ENCODE measurements at places on chromosomes 7 and 10.

GRCh38 chr7:66894463-66895080 is 26.5 kb upstream of the TMEM248 start:
- peak; percentile 23 for DNase-seq

- DNase-seq, result peak; percentile 61
Measured at GRCh38 chr10:102511583-102512274, 8.0 kb downstream of the SUFU start.

- DNase-seq, result no peak
Measured at GRCh38 chr7:111092406-111093236, 1.7 kb downstream of the LRRN3 start.

DNA sequence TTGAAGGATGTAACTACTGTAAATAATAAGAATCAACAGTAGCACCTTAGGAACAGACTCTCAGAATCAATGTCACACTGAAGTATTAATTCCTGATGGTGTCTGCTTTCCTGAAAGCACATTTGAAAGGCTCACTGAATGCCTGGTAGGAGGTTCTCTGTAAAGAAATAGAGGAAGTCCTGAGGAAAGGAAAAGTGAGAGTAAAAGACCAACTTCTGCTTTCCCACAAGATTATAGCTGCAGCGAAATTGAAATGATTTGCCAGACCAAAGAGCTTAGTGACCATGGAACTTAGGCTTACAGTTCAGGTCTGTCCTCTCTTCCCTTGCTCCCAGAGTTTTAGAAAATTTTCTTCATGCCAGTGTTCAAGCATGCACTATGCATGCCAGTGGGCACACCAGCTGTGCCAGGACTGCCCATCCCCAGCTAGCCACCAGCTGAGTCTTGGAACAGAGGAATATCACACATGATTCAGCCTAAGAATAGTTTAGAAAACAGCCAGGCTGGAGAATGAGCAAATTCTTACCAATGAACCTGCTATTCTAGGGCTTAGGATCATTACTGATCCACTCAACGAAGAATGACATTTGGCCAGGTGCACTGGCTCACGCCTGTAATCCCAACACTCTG is 123.2 kb downstream of the HERPUD2 start:
- no peak for DNase-seq

DNA sequence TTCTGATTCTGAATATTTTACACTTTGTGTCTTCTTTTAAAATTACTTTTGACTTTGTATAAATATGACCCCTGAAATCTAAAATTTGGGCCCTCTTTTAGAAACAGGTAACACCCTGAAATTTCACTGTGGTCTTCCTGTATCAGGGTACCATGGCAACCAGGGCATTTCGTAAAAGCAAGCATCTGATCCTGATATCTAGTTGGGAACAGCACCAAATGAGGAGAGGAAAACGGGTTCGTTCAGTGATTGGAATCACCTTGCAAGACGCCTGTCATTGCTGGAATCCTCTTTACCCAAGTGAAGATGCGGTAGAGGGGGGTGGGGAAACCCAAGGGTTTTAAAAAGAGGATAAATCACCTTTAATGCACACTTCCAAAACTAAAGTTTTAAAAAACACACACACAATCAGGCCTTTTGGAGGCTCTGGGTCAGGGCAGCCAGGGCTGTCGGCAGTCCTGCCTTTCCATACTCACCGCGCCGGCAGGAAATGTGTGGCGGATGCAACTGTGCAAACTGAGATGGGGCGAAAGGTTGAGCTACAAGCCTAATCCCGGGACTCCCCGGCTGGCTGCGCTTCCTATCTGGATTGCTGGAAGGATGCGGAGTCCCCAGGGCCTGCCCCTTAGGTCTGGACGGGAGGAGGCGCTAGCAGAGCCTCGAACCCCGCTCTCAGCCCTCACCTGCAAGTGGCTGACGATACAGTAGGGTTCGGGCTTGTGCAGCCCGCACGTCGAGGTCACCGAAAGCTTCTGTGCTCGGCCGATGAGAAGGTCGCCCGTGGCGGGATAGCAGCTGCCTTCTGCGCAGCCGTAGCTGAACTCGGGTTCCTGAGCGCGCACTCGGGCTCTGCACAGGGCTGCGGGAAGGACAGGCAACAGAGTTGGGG is 1.8 kb downstream of the LAMB1 start:
- no peak for DNase-seq

DNA sequence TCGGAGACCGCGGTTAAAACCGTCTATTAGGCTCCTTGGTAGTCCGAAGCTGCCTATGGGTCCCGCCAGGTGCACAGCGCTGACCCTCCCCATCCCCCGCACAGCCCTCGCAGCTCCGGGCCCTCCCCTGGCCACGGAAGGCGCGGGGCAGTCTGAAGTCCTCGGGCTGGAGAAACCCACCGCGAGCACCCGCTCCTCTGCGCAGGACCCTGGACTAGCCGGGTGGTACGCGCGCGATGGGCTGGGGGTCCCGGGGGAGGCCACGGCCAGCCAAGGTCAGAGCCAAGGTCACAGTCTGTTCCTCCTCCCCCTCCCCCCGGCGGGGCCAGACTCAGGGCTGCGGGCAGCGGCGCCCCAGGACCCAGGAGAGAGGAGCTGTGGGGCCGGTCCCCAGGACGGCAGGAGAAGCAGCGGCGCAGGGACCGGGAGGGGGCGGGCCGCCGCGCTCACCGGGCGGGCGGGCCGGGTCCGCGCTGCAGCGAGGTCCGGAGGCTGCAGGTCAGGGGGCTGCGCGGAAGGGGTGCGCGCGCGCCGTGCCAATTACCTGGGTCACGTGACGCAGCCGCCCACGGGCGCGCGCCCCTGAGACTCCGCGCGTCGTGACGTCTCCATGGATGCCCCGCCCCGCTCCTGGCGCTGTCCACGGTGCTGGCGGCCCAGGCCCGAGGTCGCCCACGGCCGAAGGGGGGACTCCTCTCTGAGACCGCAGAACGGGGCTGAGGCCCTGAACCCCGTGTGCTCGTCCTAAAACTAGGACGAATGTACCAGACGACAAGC is at the start of gene OGDHL:
Gene OGDHL, minus strand, starts transcription at position 535 of the 777 bp plus-strand sequence. CDS start 3,731 bp downstream, outside the sequence.
- peak; percentile 91 for DNase-seq

DNA sequence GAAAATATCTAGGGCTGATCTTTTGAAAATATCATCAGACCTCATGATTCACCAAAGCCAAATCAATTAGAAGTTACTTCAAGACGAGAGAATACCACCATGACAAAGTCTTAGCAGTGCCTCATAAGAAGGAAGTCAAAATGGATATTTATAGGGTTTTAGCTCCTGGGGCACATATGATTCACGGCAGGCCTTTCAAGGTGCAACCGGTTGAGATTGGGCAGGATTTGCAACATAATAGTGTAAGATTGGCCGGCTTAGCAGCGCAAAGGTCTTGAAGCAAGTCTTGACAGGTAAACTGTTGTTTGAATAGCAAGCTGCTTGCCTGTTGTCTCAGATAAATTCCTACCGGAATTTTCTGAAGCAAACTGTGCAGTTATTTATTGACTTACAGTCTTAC is 17.5 kb downstream of the ADRB1 start:
- no peak for DNase-seq

DNA sequence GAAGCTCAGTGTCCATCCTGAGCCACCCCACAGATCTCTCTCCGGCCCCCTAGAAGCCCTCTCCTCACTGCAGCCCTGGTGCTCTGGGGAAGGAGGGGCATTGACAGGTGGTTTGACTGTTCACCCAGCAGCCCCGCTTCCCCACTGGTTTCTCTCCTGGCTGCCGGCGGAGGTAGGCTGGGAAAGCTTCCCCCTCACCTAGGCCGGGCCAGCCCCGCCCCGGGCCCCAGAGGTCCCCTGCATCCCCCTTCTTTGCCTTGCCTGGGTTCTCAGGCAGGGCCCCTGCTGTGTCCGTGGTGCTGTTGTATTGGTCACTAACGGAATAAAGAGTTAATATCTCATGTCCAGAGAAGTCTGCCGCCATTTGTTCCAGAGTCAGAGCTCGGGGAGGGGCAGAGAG is 21.2 kb downstream of the CLEC2L start:
- DNase-seq, result no peak

DNA sequence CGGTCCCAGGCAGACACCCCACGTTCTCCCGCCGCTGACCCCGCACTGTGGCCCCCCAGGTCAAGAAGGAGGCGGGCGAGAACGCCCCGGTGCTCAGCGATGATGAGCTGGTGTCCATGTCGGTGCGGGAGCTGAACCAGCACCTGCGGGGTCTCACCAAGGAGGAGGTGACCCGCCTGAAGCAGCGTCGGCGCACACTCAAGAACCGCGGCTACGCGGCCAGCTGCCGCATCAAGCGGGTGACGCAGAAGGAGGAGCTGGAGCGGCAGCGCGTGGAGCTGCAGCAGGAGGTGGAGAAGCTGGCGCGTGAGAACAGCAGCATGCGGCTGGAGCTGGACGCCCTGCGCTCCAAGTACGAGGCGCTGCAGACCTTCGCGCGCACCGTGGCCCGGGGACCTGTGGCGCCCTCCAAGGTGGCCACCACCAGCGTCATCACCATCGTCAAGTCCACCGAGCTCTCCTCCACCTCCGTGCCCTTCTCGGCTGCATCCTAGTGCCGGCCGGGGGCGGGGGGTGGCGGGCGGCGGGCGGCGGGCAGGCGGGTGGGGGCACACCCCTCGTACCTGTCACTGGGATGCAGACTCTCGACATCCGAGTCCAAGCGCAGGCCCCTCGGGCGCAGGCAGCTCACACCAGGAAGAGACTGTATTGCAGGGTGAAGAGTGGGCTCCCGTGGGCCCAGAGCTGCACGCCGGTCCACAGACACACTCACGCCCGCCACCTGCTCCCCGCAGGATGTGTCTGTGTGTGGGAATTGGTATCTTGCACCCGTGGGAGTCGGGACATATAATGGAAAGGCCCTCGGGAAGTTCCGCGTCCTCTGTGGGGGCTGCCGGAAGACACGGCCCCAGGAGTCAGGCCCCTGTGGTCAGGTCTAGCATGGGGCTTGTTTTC is 9.6 kb downstream of the MAFK start:
- DNase-seq, result no peak

DNA sequence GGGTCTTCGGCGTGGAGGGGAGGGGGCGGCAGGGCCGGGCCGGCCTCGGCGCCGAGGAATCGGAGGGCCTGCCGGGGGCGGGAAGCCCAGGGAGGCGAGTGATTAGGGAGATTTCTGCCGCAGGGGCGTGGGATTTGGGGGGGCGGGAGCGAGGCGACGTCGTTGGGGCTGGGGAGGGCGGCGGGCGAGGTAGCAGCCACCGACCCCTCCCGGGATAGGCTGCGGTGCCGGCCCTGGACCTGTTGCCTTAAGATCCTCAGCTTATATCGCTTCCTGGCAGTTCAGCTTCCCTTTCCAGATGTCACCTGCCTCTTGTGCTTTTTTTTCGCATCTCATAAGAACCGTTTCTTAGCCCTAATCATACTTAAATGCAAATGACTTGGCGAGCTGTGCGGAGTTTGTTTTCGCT is 655 bp downstream of the LMTK2 start:
- no peak for DNase-seq

GRCh38 chr7:140176811-140177702 is at the start of gene KDM7A:
Gene KDM7A, minus strand, starts transcription at chr7:140176983. Its CDS starts 46 bp downstream, at chr7:140176937.
- DNase-seq, result peak; percentile 94

DNA sequence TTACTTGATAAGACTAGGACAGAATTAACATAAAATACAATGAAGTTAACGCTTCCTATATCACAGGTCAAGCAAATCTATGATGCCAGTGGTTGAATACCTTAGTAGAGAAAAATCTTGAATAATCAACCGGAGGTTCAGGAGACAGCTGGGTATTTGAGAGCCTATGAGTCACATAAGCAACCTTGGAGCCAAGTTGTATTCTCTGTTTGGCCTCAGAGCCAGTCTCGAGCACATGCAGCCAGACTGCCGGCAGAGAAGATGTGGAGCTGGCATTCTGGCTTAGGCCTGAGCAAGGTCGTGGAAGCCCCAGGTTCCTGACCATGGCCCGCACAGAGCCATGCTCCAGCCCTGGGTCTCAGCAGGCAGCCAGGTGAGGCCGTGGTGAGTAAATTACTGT is 90.3 kb downstream of the FAM204A start:
- no peak for DNase-seq
